ENCODE measurements at places on chromosomes 1 and 21.
A peak's percentile ranks its signal among the peaks of the same experiment; 100 is the strongest.

DNA sequence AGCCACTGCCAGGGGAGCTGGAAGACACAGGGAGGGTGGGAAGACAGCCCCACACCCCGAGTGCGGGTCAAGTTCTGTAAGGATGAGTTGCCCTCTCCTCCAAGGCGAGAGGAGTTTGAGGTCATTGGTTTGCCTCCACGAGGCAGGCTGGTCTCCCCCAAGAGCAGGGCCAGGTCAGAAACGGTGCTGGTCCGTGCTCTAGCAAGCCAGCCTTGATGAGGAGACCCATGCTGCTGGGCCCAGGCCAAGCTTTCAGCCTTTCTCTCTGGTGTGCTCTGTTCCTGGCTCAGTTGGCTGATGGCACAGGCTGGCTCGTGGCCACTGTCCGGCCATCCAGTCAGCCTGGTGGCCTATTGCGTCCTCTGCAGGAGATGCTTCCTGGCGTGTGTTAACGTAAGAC, 12.0 kb upstream of the PCBP3 start:
- no peak for DNase-seq

- no peak for DNase-seq
Measured at GRCh38 chr1:174044418-174045222, 22.5 kb upstream of the RC3H1 start.

- DNase-seq = no peak
Measured at GRCh38 chr1:91948501-91949355, 473 bp upstream of the BRDT start.

DNA sequence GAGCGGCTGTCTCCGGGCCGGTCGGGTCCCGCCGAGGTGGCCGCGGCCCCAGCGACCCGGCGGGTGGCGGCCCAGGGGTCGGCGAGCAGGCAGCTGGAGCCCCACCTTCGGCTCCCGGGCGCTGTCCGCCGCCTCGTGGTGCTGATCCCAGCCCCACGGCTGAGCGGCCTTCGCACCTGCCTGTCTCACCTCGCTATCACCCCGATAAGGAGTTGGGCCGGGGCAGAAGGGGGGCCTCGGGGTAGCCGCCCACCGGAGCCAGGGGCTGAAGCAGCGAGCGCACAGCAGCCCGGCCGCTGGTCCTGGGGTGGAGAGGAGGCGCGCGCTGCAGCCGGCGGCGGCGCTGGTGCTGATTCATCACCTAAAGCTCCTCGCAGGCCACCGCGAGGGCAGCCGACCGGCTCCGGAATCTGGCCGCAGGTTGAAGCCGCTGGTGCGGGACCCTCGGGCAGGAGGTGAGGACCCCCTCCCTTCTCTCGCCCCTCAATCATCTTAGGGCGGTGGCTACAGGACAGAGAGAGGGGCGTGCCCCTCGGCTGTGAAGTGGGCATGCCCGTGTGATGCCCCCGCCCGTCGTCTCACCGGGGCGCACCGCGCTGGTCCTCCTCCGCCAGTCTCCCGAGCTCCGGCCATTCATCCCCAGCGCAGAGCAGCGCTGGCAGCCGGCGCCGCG, 575 bp downstream of the TRIM67 start:
- peak; percentile 41 for DNase-seq

DNA sequence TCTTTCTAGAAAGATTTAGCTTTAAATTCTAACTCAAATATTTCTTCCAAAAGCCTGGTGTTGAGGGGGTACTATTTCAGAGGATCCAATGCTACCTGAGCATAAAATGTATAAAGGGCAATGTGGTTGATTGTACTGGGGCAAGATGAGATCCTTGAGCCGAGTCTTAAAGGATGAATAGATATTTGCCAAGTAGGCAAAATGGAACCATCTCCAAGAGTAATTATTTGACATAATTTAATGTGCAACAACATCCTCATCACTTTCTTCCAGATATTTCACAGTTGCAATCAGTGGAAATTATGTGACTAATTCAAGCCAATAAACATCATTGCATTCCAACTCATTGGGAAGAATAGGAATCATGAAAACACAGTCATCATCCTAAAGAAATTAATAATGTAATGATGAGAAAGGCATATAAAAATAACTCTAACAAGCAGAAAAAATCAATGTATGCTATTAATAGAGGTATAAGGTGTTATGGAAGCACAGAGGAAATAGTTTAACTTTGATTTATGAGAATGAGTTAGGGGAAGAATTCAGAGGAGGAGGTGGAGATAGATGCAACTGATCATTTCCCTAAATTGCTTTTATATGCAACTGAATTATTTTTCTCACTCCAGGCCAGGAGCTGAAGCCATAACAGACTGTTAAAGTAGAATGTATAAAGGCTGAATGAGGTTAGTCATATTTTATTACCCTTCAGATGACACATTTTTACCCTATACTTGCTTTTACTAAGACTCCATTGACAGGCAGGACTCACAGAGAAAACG, 30.0 kb upstream of the RGS4 start:
- no peak for DNase-seq

DNA sequence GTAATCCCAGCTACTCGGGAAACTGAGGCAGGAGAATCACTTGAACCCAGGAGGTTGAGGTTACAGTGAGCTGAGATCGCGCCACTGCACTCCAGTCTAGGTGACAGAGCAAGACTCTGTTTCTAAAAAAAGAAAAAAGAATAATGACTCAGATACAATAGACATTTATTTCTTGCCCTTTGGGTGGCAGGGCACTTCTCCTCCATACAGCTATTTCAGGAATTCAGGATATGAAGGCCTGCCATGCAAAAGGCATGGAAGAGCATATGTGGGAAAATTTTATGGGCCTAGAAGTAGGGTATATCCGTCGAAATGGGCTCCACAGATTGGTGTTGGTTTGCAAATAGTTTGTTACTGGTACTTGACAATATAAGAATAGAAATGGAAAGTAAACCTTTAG, 20.2 kb upstream of the POGZ start:
- no peak for DNase-seq

GRCh38 chr1:52225174-52225573, 83.3 kb downstream of the ZFYVE9 start:
- DNase-seq = no peak

DNA sequence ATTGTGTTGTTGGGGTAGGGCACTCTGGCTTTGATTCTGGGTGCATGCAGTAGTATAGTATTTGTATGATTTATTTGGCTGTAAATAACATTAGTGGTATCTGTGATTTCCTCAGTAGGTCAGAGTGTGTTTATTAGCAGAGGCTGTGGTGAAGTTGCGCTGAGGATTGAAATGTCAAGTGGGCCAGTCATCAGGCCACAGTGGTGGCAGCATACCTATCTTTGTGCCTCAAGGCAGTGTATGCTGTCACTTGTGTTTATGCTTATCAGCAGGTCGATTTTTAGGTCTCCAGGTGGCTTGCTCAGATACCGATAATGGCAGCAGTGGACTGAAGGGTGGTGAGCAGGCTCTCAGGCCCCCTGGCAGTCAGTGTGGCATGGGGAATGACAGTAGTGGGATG, 11.3 kb downstream of the LY9 start:
- no peak for DNase-seq
